ENCODE measurements at places on chromosomes 13 and 19.

DNA sequence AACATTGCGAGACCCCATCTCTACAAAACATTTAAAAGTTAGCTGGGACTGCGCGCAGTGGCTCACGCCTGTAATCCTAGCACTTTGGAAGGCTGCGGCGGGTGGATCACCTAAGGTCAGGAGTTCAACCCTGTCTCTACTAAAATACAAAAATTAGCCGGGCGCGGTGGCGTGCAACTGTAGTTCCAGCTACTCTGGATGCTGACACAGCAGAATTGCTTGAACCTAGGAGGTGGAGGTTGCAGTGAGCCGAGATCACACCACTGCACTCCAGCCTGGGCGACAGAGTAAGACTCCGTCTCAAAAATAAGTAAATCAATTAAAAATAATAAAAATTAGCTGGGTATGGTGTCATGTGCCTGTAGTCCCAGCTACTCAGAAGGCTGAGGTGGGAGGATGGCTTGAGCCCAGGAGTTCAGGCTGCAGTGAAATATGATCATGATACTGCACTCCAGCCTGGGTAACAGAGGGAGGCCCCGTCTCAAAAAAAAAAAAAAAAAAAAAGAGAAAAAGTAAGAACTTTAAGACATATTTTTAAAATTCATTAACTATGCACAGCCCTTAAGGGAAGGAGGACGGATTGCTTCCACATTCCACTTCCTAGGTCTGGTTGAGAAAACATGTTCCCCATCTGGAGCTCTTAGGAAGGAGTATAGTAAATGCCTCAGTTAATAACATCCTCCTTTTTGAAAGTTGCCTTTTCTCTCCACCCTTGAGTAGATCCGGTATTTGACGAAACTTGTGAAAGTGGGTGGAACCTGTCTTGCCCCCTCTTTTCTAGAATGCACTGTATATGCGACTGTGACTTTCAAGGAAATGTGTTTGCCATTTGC is 26.1 kb downstream of the EXOC3L2 start:
- no peak for DNase-seq

DNA sequence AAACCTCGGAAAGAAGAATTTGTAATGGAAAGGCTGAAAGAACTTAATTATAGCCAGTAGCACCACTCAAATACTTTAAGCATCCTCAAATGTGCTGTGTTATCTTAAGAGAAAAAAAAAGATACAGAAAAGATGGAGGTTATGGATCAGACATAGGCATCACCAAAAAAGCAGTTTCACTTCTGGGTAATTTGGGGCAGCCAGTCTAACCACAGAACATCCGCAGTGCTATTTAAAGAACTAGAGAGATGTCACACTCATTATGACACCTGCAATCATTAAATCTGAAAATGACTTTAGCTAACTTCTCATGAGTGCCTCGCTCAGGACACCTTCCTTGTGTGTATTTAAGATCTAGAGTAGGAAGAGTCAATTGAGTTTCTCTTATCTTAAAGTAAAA is 211.8 kb downstream of the RBM26 start:
- DNase-seq = no peak

GRCh38 chr19:46049597-46049996 is 8.8 kb upstream of the IGFL4 start:
- no peak for DNase-seq

- no peak for DNase-seq
Observed at GRCh38 chr19:15259907-15260306, 27.7 kb upstream of the EPHX3 start.

GRCh38 chr13:112957295-112957677 is 11.7 kb upstream of the MCF2L start:
- DNase-seq = no peak

- no peak for DNase-seq
Observed at GRCh38 chr13:45352031-45352430, 11.0 kb upstream of the TPT1 start.

DNA sequence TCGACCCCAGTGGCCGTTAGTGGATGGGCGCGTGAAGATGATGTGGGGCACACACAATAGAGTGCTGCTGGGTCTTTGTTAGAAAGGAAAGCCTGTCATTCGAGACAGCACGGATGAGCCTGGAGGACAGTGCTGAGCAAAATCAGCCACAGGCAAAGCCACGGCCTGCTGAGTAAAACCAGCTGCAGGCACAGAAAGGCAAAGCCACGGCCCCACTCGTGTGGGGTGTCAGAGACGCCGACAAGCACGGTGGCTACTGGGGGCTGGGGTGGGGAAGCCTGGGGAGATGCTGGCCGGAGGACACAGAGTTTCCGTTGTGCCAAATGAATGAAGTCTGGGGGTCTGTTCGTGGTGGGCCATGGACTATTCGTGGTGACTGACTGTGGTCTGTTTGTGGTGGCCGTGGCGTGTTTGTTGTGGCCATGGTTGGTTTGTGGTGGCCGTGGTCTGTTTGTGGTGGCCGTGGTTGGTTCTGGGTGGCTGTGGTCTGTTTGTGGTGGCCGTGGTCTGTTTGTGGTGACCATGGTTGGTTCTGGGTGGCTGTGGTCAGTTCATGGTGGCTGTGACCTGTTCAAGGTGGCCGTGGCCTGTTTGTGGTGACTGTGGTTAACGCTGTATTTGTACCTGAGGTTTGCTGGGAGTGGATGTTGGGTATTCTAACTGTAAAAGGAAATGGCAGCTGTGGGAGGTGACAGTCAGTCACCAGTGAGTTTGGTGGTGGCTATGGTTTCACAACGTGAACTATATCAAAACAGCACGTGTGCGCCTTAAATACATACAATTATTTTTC is 36.3 kb downstream of the MCF2L start:
- DNase-seq = no peak

DNA sequence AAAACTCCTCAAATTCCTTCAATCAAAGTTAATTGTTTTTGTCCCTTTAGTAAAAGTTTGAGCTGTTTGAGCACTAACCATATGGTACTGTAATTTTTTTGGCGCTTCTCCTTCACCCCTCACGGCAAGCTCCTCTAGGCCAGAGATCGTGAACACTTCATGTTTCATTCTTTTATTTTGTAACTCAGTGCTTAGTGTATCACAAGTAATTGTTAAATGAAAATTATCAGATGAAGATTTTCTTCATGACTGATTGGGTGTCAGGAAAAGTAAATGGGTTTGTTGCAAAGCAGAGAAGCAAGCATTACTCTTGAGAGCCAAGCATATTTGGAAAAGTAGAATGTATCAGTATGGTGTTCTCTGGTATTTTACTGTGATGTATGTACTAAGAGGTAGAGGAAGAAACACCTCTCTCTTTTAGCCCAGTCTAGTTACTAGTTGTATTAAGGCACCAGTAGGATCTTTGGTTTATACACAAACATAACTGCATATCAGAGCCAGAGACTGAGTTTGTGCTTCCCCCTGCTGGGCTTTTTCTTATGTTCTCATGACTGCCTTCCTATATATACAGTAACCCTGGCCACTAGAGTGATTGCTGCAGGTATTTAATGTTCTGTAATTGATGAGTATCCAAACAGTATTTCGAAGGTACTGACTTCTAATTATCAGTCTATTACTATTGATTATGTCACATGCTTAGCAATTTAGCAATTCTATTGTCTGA is 202.3 kb upstream of the KLHL1 start:
- no peak for DNase-seq

DNA sequence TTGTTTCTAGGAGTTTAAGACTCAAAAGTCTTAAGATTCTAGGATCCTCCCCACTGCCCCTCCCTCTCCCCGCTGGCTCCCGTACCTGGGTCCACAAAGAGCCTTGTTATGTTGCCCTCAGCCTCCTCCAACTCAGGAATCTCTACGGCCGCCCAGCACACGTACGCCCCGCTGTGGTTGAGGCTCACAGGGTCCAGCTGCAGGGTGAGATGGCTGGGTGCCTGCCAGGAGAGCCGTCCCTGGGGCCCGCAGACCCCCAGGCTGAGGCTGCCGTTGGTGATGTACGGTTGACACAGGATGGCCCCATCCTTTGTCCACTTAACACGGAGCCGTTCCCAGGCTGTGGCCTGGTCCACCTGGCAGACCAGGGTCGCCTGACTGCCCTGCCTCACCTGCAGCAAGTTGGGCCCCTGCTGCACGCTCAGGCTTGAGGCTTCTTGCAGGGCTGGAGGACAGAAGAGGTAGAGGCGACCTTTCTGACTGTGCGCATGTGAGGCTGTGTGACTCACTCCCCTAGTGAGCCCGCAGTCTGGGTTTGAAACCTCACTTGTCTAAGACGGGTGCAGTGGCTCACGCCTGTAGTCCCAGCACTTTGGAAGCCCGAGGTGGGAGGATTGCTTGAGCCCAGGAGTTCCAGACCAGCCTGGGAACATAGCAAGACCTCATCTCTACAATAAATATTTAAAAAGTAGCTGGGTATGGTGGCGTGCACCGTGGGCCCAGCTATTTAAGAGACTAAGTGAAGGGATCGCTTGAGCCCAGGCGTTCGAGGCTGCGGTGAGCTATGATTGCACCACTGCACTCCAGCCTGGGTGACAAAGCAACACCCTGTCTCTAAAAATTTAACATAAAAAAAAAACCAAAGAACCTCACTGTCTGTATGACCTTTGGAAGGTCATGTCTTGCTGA is 4.0 kb downstream of the TMIGD2 start:
- no peak for DNase-seq
